ENCODE measurements at places on chromosomes 7 and 10.

GRCh38 chr7:132705146-132705545, 128.9 kb upstream of the PLXNA4 start:
- no peak for DNase-seq

- no peak for DNase-seq
These were observed 340.2 kb downstream of the THSD7A start for GRCh38 chr7:11491811-11492210.

DNA sequence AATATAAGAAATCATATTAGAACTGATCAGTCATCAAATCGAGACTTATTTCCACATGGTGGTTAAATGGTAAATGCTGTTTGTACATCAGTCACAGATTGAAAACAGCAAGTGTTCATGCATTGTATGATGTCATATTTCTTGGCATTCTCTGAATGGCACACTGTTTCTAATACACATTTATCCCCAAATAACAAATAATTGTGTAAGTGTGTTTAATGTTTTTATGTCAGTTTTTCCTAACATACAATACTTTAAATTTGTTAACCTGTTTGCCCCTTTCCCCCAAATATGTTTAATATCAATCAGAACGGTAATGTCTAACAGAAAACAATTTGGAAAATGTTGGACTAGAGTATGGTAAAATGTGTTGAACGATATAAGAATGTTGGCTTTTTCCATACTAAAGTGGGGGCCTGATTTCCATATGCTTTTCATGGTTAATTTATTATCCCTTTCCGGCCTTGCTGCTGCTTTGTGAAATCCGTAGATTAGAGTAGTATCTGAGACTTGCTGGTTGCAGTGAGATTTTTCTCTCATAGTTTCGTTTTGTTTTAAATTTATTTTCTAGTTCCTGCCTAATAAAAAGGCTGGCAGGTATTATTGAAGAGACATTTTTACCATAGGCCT, 23.7 kb downstream of the RAB18 start:
- no peak for DNase-seq

DNA sequence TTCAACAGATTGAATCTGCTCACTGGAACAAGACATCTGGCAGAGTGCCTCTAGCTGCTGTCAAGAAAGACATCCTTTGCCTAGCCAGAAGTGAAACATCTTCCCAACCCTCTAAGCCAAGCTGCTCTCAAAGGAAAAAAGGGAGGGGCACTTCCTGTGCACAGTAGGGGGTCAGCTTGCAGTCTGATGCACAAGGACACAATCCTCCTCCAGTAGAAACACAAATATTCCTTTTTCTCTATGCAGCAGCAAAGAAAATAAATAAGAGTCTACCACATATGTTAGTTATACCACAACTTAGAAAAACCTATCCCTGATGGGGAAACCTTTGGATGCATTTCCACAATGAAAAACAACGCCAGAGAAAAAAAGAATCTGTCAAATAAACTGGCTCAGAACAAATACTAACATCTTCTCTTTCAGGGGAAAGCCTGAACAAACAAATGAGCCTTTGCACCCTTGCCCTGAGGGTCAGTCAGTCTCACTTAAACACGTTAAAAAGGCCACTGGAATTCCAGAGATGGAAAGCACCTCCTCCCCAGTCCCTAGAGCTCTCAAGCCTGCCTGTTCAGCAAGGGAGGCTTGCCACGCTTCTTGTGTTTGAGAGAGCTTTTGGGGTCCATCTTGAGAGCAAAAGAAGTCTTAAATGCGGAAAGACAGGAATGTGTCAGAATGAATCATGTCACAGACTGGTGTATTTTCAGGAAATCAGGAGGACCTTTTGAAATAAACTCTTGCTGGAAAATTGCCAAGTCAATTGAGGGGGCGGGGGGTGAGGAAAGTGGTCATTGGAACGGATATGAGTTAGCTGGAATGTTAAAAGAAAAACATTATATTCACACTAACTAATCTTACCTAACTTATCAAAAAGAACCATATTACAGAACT, 7.5 kb downstream of the LAMB1 start:
- no peak for DNase-seq

GRCh38 chr10:6473901-6474370, 106.1 kb downstream of the PRKCQ start:
- peak; percentile 78 for DNase-seq

GRCh38 chr7:138116892-138117291, 40.6 kb downstream of the AKR1D1 start:
- DNase-seq, result no peak

DNA sequence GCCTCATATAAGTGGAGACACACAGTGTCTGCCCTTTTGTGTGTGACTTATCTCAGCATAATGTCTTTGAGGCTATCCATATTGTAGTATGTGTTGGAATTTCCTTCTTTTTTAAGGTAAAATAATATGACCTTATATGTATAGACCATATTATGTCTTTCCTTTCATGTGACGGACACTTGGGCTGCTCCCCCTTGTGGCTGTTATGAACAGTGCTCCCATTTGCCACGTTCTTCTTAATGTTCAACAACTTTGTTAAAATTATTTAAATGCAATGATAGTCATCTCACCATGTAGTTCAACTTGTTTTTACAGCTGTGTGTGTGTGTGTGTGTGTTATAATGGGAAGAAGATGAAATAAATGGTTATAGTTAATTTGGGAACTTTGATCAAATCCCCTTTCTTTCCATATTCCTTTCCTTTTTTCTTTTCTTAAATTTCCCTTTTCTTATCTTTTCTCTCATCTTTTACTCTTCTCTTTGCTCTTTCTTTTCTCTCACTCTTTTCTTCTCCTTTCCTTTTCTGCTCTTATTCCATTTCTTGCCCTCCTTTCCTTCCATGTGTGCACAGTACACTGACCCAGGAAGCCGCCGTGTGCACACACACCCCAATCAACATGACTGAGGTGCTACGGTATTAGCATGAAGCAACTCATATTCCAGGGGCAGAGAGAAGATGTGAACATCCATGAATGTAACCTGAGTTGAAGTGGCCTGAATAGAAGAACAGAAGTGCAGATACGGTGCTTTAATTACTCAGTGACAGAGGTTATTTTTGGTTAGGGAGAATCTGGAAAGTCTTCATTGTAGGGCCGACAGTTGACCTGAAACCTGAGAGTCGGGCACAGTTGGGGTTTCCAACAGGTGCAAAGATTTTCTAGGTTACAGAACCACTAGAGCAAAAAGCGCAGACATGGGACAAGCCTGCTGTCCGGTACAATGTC, 596.6 kb downstream of the SDK1 start:
- peak; percentile 45 for DNase-seq

- no peak for DNase-seq
These were observed 232.4 kb downstream of the ELMO1 start for GRCh38 chr7:37216156-37216852.

GRCh38 chr7:45104844-45105587, 6.5 kb downstream of the TBRG4 start:
- DNase-seq, result no peak

DNA sequence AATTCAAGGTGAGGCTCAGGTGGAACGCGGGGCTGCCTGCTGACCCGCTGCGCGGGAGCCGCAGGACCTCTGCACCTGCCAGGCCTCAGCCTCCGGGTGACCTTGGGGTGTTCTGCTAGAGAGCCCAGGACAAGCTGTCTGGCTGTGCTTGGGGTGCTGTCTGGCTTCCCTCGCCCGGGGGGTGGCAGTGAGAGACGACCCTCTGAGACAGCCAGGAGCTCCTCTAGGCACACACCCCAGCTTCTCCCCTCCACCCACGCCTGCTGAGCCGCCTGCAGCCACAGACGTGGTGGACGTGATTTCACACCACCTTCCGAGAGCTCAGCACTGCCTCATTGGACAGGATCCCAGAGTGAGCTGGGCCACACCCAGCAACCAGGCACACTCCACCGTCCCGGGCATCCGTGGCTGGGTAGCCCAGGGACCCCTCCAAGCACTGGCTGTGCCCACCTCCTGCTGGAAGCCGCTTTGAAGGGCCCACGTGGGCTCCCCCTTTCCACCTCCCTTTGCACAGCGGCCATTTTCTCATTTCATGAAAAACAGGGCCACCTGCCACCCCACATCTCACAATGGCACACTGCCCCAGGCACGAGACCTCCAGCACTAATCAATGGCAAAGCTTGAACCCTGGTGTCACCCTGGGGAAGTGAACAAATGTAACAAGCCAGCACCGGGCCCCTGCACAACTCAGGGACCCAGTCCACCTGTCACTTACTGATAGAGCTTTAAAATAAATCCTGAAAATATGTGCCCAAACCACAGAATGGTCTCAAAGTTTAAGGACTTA, 35.0 kb downstream of the ZFAND2A start:
- no peak for DNase-seq

- DNase-seq, result no peak
These were observed 116.0 kb downstream of the TRRAP start for GRCh38 chr7:98994046-98994944.

DNA sequence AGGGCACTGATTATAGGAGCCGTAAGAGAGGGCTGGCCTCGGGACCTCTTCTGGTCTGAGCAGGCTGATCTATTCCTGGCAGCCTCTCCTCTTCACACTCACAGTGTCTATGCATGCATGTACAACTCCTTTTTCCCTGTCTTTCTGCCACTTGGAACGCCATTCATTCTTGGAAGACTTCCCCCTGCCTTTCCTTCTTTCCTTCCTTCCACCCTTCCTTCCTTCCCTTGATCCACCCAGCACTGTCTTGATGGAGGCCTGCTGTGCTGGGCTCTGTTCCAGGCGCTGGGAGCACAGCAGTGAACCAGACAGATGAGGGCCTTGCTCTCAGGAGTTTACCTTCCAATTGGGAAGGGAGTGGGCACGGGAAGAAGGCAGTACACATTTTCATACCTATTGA, 114.8 kb downstream of the SH3PXD2A start:
- DNase-seq, result no peak

- peak; percentile 25 for DNase-seq
These were observed 4.3 kb upstream of the CHCHD2 start for GRCh38 chr7:56110611-56111010.

DNA sequence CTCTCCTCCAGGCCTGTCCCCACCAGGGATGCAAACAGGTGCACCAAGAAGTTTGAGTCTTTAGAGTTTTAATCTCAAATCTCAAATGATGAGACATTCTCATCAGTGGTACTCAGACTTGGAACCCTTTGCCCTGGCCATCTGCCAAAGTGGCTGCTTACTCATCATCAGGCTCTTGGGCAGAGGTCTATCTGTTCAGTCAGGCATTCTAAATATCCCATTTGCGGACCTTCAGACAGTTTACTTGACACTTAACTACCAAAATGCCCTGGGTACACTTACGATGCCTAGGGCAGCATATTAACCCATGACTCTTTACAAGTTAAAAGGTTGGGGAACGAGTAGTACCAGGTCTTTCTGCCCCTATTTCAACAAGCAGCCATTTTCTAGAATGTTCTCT, 61.2 kb upstream of the YAE1 start:
- no peak for DNase-seq

DNA sequence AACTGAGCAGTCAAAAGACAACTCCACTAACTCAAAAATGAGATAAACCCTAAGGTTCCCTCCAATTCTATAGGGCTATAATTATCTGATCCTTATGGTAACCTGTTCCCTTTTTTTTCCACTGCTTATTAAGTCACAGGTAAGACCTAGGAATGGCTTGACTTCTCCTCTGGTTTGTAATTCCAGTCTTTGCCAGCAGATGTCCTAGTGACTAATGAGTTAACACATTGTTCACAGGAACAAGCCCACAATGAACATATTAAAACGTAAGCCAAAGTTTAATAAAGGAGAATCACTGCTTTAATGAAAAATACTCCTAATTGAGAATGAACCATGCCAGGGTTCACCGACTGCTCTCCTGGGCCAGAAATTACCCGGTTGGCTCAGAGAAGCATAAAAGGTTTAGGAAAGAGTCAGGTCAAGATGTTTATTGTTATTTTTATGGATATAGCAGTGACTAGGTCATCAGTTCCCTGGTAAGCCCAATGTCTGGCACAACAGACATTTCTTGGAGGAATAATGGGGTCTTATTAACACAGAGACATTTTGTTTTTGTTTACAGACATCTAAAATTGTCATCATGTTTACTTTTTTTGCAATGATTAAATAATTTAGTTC, 120.1 kb downstream of the ELAPOR2 start:
- peak; percentile 59 for DNase-seq

DNA sequence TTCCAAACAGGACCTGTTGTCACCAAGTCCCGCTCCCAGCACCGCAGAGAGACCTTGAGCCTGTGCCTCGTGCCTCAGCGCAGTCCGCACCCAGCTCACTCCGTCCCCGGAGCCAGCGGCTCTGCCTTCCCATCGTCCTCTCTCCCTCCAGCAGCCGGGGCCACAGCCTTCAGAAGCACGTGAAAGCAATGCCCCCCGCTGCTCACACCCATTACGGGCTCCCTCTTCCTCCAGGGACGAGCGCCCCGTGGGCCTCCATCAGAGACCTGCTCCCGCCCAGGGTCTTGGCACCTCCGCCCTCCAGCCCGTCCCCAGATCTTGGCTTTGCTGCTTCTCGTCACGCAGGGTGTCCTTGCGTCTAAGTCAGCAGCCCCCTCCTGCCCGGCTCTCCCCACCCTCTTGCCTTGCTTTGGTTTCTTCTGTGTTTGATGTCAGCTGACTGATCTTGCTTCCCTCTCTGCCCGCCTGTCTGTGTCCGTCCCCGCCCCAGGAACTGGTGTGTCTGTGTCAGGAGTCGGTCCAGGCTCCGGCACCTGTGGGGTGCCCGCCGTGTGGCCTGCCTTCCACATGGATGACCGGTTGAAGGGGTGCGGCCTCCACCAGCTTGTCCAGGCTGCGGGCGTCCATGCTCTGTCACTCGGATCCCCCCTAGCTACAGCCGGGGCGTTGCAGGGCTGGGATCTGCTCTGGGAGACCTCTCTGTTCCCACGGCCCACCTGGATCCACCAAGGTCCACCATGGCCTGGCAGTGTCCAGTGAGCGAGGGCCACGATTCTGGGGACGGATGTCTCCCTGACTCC, 61.9 kb downstream of the FOXL3 start:
- DNase-seq, result peak; percentile 36

DNA sequence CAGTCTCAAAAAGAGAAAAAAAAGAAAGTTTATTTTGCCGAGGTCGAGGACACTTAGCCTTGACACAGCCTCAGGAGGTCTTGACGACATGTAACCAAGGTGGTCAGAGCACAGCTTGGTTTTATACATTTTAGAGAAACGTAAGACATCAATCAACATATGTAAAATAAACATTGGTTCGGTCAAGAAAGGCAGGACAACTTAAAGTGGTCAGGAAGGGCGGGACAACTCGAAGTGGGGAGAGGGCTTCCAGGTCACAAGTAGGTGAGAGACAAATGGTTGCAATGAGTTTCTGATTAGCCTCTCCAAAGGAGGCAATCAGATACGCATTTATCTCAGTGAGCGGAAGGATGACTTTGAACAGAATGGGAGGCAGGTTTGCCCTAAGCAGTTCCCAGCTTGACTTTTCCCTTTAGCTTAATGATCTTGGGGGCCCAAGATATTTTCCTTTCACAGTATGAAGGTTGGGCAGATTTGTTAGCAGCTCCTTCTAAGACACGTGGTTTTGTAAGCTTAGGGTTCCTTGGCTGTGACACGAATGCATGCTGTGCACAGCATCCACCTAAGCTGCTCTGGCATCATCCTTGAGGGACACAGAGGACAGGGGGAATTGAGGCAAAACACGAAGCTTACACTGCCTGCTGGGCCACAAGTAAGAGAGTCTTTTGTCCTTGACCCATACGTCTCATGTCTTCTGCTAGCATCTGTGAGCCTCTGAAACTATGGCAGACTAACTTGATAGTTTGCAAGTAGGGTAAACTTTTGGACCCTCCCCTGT, 3.3 kb upstream of the VDAC2 start:
- DNase-seq, result no peak

- DNase-seq, result no peak
These were observed 98.5 kb downstream of the TACC2 start for GRCh38 chr10:122087436-122087835.

All from activated CD4-positive, alpha-beta T cell treated with anti-CD3 and anti-CD28 coated beads, Interleukin-10, Interleukin-2, amounts not matched to agents 100 ng/mL and 50 ng/mL, durations not matched to agents 16 hours and 8 hours (primary cell).